NCI-H1417 (cell line): ENCODE measurements at places on chromosomes 4 and X.

DNA sequence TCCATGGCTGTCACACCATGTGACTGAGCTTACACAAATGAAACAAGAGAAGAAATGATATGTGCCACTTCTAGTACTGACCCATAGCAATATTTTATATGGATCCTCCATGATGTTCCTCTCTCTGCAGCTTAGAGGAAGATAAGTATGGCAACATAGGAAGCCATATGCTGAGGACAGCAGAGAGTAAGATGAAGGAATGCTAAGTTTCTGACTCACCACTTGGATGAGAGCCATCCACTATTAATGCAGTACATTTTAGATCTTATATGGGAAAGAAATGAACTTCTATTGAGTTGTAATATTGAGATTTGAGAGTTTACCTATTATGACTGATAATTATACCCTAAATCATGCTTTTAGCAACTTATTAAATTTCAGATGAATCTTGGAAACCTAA lies 386.9 kb upstream of the MAOA start:
- DNase-seq = no peak

GRCh38 chrX:136856050-136856449 lies 24.5 kb downstream of the RBMX start:
- DNase-seq = no peak

GRCh38 chrX:41721590-41721989 lies 2.4 kb upstream of the GPR82 start:
- no peak for DNase-seq

DNA sequence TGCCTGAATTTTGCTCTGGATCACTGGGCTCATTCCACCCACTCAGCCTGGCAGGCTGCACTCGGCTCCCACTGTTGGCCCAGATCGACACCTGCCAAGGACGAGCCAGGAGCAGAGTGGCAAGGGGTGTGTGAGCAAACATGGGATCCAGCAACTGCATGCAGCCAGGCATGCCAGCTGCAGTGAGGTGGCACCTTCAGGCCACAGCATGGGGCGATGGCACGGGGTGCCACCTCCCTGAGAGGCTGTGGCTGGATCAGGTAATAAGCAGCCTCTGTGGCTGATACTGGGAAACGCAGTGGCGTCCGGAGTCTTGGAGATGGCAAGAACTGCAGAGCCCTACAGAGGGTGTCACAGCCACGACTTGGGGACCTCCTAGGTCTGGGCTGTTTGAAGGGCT lies 244.5 kb upstream of the FSTL5 start:
- peak; percentile 39 for DNase-seq

DNA sequence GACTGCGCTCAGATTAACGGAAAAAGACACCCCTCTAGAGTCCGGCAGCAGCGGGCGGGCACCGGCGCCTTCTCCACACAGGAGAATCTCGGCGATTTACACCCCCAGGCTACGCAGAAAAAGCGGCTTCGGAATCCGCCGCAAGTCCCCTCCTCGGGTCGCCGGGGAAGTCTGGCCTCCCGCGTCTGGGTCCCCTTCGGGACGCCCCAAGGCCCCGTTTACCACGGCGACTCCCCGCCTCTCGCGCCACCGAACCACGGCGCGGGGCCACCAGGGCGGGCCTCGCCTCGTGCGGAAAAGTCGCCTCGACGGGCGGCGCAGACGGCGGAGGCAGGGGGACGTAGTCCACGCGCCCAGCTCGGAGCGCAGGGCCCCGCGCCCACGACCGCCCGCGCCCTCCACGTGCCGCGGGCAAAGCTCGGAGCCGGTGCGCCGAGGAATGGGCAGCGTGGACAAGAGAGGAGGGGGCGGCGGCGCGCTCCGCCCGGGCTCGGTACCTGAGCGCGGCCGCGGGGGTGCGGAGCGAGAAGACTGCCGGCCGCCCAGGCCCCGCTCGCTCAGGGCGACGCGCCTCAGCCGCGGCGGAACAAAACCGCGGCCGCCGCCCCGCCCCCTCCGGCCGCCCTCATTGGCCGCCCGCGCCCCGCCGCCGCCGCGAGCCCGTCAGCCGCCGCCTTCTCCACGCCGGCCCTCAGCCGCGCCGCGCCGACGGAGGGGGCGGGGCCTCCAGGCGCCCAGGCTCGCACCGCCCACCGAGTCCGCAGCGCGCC lies at the start of gene FAM53A:
Gene FAM53A (minus strand): TSS at position 578 of the 770 bp plus-strand sequence. CDS start 15,572 bp downstream, outside the sequence.
- peak; percentile 98 for DNase-seq

GRCh38 chr4:166527500-166527899 lies 654.5 kb downstream of the TLL1 start:
- DNase-seq = no peak

DNA sequence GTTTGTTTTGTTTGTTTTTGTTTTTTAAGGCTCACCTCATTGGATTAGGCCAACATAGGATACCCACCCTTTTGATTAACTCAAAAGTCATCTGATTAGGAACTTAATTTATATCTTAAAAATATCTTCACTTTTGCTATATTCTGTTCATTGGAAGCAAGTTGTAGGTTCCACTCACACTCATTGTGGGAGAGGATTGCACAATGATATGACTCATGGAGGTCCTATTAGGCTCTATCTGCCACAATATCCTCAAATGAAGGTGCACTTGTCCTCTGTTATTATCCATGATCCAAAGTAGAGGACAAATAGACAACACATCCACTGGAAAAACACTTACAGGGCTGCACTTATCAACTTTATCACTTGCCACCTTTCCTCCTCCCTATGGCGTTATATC lies 60.5 kb upstream of the ADAMTS3 start:
- DNase-seq = no peak

- no peak for DNase-seq
These were observed 6.7 kb downstream of the MSANTD1 start for GRCh38 chr4:3255611-3256186.

GRCh38 chrX:78329486-78329885 lies 2.1 kb upstream of the CYSLTR1 start:
- DNase-seq = no peak

DNA sequence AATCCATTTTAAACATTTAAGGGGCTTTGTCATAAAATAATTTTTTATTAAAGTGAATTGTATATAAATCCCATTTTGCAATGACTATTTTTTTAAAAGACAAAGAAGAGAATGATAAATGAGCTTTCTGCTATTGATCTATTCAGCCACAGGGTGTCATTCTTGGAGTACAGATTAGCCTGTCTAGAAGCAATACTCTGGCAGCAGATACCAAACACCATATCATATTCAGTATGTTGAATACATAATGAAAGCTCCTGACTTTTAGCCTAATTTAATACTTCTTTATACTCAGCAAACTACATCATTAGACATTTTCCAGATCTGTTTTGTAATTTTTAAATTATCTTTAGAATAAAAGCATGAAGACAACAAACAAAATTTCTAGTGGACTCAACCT lies 496.3 kb downstream of the PDGFC start:
- peak; percentile 12 for DNase-seq

- no peak for DNase-seq
These were observed 1.3 kb upstream of the RGS12 start for GRCh38 chr4:3291411-3291968.

DNA sequence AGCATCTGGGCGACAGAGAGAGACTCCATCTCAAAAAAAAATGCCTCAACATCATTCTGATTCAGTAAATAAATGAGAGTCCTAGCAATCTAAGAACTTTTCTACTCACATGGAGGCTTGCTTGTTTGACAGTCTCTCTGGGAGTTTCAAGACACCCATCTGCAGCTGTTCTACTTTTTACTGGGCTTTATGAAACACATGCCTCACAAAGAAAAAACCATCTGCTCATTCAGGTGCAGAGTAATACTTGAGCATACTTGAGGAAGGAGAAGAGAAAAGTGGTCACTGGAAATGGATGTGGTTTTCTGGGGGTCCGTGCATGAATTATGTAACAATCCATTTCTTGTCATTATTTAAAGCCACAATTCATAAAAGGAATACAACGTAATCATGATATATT lies 87.1 kb upstream of the DDX53 start:
- no peak for DNase-seq

DNA sequence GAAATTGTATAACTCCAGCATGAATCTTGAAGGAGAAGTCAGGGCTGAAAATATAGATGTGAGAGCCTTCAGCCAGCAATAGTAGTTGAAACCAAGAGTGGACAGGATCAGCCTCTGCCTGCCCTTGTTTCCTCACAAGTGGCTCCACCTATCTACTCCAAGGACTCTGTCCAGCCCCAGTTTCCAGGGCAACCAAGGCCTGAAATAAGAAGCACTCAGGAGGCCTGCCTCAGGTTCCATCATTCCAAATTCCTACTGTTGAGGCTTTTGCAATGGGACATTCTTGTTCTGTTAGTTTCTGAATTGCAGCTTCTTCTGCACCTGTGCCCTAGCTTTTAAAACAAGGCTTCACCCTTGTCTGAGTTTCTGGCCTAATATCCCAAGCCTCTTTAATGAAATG lies 41.6 kb downstream of the TRPC5OS start:
- no peak for DNase-seq

DNA sequence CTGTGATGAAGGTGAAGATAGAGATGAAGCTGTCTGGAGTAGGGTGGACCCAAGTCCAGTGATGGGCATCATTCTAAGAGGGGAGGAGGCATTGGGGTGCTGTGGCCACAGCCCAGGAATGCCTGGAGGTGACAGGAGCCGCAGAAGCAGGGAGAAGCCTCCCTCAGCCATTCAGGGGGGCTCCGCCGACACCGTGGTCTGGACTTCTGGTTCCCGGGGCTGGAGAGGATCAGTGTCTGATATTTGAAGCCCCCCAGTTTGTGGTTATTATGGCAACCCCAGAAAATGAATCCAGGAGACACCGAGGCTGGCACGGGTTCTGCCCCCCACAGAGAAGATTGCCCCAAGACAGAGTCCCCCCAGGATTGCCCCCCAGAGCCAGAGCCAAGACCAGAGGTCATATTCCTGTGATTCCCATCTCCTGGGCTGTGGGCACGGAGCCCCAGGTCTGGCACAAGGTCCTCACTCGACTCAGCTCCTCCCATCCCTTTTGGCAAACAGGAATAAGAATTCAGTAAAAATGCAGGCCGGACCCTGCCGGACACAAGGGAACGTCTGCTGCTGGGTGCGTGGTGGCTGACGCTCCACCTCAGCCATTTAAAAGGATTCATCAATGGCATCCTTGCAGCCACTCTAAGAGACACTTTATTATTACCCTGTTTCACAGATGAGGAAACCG lies 116.6 kb downstream of the CPZ start:
- no peak for DNase-seq

DNA sequence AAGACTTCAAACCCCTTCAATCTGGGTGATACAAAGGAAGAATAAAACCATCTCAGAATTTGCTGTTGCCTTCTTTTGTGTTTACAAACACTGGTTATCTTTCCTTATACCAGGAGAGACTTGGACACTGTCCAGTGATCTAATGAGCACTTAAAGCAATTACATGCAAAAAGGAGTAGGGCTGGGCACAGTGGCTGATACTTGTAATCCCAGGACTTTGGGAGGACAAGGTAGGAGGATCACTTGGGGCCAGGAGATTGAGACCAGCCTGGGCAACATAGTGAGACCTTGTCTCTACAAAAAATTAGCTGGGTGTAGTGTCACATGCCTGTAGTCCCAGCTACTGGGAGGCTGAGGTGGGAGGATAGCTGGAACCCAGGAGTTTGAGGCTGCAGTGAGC lies 95.7 kb upstream of the DRD5 start:
- DNase-seq = peak; percentile 26

DNA sequence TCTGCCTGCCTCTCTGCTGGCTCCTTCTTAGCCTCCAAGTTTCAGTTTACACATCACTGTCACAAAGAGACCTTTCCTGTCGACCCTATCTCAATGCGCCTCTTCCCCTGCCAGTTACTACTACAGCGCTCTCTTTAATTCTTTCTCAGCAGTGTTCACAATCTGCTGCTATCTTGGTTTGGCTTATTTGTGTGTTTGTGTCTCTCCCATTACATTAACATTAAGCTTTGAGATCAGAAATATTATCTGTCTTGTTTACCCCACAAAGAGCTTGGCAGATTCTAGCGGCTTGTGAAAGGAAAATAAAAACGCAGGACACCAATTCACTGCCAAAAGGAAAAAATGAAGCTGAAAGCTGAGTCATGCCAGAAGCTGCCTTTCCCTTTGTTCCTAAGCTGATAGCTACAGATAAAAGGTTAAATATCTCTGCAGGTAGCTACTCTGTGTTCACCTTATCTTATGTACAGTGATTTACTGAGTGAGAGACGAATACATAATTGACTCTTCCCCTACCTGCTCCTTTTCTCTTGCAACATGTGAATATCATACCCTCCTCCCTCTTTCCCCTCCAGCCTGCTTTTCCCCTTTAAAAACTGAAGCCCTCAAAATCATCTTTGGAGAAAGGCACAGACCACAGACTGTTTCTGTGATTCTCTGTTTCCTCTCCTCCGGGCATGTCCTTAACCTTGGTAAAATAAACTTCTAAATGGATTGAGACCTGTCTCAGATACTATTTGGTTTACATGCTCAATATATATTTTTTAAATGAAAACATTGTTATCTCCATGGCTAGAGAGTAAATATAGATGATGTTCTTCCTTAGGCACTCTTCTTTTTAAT lies 19.3 kb upstream of the SLC9A7 start:
- peak; percentile 10 for DNase-seq

GRCh38 chr4:154433543-154433942 lies 58.1 kb downstream of the DCHS2 start:
- DNase-seq = no peak

DNA sequence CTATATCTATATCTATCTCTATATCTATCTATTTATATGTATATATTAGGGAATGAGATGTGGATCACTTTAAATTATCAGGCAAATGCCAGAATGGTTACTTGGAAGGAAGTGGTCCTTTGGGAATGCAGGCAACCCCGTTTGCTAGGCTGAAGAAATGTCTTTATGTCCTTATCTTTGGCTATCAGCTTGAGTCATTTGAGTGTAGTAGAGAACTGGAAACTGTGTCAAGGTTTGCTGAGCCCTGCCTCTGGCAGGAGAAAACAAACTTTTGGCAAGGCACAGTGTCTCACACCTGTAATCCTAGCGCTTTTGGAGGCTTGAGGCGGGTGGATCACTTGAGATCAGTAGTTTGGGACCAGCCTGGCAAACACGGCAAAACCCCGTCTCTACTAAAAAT lies 167.3 kb downstream of the ACTRT1 start:
- DNase-seq = no peak
